NCI-H526 treated with DMSO at 0.1 percent for 48 hours (cell line): ENCODE measurements at places on chromosomes 12 and 14.

DNA sequence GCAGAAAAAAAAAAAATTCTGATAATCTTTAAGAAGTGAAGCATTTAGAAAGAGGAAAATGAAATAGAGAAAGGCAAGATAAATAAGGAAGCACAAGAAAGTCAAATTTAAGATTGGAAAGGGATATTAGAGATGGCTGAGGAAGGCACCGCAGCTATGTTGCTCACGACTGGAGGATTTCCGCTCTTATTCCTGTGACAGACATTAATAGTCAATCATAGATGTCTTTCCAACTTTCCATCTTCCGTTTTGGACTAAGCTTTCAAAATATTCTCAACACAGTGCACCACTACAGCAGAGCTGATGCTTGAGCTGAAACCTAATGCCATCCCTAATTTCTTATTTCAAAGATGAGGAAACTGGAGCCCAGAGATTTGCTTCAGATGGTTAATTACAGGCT lies 290.6 kb downstream of the FOXN3 start:
- DNase-seq: no peak

DNA sequence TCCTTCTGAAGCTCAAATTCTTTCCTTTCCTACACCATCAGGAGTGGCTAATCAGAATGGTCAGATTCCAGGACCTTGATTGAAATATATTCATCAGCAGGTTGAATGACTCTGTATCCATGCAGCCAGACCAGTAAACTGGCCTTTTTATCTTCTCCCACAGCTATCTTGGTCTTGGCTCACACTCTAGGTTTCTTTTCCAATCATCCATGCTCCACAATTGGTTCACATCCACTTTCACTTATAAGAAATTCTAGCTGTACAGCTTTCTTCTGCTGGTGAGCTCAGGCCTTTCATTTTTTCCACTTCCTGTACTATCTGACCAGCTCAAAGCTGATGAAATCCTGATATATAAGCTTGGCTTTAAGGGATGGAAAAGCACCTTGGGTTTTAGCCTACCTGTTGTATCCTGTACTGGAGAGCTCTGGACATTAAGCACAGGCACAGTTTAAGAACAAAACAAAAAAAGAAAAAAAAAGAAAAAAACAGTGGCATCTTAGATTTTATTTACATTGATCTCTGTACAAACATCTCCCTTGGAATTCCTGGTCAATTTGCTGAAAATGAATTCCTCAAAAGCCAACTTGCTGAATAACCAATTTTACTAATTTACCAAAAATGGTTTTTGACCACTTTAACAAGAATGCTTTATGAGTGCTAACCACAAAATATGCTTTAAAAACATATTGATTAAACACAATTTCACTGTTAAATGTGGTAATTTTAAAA lies 91.6 kb upstream of the PAWR start:
- no peak for DNase-seq

DNA sequence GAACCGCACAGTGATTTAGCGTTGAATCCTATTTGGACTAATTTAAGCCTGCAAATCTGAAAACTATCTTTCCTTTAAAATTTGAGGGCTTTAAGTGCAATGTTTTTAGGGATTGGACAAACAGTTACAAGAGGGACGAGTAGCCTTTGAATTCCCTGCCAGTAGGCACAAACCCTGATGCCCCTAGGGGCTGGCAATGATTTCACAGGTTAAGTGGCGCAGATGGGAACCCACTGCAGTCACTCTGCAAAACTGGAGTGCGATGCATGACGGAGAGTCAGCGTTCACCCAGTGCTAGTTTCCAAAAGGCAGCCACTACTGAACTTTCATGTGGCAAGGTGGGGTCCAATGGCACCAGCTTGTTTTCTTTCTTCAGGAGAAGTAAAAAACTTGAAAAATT lies 99.4 kb upstream of the FRMD6 start:
- no peak for DNase-seq

DNA sequence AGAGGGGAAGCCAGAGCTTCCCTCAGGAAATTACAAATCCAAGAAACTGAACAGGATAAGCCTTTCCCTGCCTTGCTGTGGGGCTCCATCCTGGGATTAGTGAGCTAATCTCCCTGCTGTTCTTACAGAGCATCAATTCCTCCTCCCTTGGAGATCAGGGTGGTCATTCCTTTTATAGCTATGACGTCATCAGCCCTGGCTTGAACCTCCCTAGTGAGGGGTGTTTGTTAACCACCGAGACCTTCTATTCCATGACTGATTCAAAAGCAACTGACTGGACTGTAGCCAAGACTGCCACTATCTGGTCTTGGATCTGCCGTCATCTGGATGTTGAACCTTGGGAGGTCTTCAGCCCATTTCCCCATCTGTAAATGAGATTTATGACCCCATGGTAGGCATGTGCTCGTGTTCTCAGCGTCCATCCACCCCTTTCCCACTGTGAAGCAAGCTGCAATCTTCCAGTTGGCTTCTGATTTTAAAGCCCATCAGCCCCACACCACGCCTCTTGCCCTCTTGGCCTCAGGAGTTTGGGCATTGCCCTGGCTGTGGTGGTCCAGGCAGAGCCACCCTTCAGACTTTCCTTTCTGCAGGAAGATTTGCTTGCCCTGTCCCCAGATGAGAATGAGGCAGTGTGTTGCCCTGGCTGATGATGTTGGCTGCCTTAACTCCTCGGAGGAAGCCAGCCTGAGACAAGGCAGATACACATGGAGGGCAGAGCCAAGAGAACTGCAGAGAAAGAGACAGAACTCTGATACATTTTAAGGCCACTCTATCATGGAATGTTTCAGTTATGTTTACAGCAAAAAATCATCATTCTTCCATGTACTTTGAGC lies 59.6 kb upstream of the ACTN1 start:
- no peak for DNase-seq
